ENCODE measurements at places on chromosomes 13 and 19. TPM values are rescaled to one million over a fixed set of nuclear protein-coding genes. Genes with fewer than 3 reads are reported as not detected.

Gene PRRG2
- total RNA-seq: 17.0 TPM

Gene GTPBP3
- 86.0 TPM for total RNA-seq

Gene CGB1
- not detected for total RNA-seq

Gene PRR19
- not detected for total RNA-seq

Gene LILRA1
- total RNA-seq: not detected

Gene SPINT2
- 442 TPM for total RNA-seq

Gene CEACAM8
- total RNA-seq: not detected

Gene PDE4C
- 1.8 TPM for total RNA-seq

Gene ZNF550
- 4.2 TPM for total RNA-seq

Gene ZNF28
- 29.7 TPM for total RNA-seq

Gene CGB5
- total RNA-seq: 0.52 TPM

DNA sequence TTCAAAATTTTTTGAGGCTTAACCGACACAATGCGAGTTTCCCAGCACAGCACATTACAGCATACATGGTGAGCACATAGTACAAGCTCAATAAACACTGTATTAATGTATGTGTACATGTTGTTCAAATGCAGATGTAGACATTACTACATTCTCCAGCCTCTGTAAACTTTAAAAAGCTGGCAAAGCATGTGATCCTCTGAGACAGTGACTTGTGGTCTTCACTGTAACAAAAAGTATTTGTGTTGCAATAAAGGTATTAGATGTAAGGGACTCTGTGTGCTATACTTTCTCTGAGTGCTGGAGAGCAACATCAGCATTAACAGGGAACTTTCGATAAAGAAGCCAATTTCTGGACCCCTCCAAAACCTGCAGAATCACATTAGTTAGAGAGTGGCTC lies 46.4 kb upstream of the ZNF254 start:
- DNase-seq: no peak

GRCh38 chr19:31749231-31749630 lies 400.0 kb upstream of the TSHZ3 start:
- DNase-seq: no peak

- peak; percentile 72 for DNase-seq
These were observed 21.8 kb upstream of the NAXD start for GRCh38 chr13:110593430-110594130.

DNA sequence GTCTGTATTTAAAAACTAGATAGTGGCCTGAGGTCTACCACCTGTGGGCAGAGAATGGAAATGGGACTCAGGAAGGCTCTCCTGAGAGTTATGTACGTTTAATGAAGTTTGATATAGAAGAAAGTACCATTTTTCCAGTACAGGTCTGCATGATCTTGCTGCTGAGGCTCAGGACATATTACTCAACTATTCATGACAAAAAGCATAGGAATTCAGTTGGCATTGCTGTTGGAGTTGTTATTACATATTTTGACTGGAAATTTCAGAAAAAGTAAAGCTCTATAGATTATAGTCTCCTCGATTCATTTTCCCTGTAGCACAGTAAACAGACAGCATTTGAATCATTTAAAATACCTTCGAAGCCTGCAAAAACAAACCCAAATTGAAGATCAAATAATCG lies 469.8 kb downstream of the DCT start:
- peak; percentile 23 for DNase-seq

- DNase-seq: peak; percentile 87
These were observed 116.5 kb upstream of the FBXL3 start for GRCh38 chr13:77143431-77143830.

DNA sequence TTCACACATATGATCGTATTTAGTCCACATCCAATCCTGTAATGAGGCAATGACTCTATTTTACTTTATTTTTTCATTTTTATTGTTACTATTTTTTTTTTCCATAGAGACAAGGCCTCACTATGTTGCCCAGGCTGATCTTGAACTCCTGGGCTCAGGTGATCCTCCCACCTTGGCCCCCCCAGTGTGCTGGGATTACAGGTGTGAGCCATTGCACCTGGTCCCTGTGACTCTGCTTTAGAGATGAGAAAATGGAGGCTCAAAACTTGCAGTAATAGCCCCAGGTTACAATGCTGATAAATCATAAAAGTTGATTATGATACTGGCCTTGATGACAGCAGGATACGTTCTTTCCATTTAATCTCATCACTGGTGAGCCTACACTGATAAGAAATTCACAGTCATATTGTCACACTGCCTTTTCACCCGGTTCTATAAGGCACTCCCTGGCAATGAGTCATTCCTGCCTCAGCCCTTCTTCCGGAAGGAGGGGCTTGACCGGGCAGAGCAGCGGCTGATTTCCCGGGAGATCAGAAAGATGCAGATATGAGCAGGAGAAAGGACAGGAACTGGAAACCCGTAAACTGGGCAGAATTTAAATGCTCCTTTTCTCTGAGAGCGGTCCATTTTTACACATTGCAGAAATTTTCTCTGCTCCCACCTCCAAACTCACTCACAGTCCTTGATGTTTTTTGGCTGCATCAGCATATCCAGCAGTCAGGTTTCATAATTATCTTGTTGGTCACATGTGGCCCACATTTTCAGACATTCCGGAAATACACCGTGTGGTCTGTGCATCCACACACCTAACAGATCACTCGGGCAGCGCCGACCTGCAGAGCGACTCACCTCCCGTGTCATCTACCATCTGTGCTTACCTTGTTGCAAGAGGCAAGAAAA lies 616.4 kb downstream of the EFNB2 start:
- peak; percentile 90 for DNase-seq

- DNase-seq: peak; percentile 46
These were observed 116.4 kb downstream of the TM9SF2 start for GRCh38 chr13:99617474-99618255.

DNA sequence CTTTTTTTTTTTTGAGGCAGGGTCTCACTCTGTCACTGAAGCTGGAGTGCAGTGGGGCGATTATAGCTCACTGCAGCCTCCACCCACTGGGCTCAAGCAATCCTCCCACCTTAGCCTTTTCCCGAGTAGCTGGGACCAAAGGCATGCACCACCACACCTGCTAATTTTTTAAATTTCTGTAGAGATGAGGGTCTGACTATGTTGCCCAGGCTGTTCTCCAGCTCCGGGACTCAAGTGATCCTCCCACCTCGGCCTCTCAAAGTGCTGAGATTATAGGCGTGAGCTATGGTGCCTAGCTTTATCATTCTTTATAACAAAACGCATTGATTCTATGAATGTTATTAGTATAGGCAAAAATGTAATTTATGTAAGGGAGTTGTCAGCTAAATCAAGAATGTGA lies 17.9 kb upstream of the LYPD3 start:
- DNase-seq: no peak

GRCh38 chr13:102799426-102800144 lies 666 bp downstream of the BIVM start:
- DNase-seq: no peak

- peak; percentile 39 for DNase-seq
These were observed at the start of gene FOXA3 for GRCh38 chr19:45863840-45864628. Gene FOXA3, plus strand, starts transcription at chr19:45864326. Its CDS starts 131 bp downstream, at chr19:45864457.

DNA sequence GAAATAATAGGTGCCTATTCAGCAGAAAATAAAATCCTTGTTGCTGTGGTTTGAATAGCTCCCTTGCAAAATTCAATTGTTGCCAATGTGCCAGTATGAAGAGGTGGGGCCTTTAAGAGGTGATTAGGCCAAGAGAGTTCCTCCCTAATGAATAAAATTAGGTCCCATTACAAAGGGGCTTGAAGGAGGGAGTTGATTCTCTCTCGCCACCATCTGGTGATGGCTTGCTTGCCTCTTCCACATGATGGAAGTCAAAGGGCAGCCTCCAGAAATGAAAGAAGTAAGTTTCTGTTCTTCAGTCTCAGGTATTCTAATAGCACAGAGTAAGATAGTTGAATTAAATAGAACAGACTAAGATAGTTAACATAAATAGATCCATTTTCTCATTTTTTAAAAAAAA lies 3.0 kb upstream of the EEF1AKMT1 start:
- DNase-seq: no peak

DNA sequence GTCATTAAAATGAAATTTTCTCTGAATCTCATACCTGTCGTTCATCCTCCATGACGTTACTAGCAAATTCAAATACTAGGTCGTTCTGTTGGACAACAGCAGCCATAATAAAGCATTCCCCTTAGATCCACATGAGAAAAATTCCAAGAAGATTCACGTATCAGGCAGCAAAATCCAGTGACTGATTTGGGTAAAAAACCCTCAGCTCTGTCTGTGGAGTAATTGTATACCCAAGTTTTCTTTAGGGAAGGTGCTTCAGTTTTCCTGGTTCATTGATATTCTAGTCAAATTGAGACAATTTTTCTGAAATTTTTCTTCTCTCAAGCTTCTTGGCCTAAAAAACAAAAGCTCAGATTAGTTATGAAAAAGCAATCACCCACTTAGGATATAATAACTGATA lies 37.2 kb downstream of the ELF1 start:
- DNase-seq: no peak

DNA sequence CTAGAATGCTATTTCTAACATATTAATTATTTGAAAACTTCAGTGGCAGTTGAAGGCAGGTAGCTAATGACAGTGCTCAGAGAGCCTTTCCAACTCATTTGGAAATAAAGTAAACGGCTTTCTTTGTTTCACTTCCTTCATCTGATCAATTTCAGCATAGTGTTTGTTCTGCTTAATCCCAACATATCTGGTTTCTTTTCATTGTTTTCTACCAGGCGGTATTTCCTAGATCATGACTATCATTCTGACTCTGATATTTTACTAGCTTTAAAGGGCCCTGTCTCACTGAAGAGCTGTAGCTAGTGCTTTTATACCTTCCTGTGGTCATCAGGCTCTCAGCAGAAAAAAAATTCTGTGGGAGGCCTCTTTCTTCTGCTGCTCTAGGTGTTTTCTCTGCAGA lies 178.6 kb downstream of the RBM26 start:
- DNase-seq: no peak

DNA sequence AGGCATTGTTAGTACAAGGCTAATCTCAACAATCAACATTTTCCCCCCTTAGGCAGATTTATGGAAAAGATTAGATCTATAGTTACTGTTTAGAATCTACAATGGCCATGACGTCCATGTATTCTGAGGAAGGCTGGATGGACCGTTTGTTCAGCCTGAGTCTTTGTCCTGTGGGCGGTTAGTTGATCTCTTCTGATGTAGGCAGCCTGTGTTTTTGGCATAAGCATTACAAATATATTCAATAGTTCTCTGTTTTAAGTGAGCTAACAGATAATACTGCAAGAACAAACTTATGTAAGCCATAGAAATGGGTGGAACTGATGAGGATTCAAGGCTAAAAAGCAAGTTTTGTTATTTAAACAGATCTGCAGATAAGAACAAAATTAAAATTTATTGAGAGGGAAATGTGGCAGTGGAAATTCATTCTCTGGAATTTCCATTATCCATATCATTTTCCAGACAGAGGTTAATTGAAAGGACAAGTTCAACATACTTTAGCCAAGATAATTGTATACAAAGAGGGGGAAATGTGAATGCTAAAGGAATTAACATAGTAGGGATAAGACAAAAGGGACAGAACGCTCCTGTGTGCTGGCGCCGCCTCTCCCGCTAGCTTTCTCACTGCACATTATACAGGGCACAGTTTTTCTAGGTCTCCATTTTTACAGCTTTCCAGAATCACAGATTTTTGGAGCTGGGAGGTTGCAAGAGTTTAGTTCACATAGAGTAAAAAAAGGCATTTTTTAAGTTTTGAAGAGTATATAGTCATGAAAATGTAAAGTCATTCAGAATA lies 48.6 kb downstream of the FAM124A start:
- DNase-seq: no peak

DNA sequence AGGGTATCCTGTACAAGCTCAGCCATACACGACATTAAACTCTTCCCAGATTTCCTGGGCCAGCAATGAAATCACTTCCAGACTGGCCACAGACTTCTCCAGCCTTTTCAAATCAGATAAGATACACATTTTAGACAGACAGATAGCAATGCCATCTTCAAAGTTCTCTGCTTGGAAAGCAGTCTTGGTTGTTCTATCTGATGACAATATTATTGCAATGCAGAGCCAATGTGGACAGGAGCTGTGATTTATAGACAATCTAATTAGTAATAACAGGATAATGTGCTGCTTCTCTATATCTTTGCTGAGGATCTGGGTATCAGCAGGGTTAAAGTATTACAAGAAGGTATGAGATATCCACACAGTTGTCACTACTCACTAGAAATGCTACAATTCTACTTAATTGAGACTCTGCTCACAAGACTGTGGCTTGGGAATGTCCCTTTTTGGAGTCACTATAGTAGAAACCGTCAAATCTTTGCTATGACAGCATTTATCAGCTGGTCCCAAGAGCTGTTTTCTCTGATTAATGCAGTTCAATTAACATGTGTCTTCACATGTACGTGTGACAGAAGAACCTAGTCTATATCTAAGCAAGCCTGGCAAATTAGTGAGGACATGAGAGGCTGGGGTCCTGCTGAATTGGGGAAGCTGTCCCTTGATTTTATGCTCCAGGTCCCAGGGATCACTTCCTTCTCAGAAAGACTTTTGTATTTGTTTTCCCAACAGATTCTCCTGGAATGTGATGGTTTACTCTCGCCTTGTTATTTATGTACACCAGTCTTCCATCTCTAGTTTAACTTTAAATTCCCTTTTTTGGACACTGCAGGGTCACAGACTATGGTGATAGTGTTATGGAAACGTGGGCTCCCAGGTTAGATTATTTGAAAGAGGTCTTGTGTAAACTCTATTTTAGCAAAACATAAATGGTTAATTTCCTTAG lies 68.8 kb downstream of the COL4A1 start:
- no peak for DNase-seq

DNA sequence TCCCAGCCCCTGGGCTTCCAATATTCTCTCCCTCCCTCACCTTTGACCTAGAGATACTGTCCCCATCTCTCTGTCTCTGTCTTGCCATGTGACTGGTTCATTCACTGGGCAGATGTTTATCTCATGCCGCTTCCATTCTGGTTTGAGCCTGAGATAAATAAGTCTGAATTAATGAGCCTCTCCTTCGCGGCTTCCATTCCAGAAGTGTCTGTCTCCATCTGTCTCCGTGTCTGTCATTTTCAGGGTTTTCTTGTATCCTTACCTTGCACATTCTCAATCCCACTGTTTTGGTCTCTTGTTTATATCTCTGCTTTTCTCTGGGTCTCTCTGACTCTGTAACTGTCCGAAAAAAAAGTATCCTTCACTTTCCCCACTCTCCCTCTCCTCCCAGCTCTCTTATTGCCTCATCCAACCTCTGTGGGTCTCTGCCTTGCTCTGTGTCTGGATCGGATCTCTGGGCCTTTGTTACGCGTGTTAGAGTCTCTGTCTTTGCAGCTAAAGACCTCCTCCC lies 4.3 kb downstream of the SPHK2 start:
- no peak for DNase-seq

DNA sequence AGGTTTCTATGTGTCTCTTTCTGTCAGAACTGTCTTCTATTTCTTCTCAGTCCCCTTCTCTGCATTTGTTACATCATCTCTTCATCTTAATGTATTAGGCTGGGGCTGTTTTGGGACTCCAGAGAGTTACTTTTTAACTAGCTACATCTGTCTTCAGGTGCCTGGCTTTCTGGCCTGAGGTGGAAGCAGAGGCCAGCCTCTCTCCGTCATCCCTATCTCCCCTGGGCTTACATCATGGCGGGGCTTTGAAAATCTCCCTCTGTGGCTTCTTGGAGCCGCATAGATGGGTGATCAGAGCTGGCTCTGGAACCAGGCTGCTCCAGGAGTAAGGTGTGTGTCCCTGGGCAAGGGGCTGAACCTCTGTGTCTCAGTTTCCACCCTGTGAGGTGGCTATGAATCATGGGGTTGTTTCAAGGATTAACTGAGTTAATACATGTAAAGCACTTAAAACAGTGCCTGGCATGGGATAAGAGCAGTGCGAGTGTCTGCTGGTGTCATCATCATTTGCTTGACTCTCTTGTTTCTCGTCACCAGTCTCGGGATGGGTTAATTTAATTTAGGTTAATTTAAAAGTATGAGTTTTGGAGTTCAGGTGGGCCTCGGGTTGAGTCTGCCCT lies 2.0 kb downstream of the EPN1 start:
- no peak for DNase-seq
